ENCODE measurements at places on chromosomes 7 and 10.
A peak's percentile ranks its signal among the peaks of the same experiment; 100 is the strongest.

DNA sequence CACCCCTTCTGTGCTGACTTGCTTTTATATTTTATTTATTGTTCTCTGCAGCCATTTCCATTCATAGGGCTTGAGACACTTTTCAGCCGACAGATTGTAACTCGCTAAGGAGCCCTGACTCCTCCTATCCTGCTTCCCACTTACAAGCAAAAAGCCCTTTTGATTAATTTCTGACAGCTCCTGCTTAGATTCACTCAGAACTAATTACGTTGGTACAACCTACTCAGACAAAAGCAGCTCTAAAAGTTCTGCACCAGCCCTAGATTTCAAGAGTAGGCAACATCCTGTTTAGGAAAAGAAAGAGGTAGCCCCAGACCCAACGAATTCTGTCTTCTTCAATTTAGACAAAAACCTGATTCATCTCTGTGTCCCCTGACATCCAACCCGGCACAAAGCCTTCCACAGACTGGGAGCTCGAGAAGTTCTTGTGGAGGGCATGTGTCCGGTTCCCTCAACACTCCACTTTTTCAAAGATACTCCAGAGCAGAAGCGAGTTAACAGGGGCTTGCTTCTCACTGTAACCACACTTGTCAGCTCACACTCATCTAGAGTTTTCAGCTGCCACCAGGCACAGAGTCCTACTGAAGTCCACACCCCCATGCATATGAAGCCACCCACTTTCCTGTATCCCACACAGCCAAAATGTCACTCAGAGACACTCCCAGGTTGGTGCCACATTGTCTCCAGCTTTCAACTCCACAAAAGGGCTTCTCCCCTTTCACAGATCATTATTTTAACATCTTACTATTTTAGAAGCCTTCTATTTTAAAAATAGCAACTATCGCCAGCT lies 113.6 kb upstream of the NFE2L3 start:
- no peak for DNase-seq

- DNase-seq: no peak
These were observed 390.4 kb downstream of the CALN1 start for GRCh38 chr7:72021716-72022115.

DNA sequence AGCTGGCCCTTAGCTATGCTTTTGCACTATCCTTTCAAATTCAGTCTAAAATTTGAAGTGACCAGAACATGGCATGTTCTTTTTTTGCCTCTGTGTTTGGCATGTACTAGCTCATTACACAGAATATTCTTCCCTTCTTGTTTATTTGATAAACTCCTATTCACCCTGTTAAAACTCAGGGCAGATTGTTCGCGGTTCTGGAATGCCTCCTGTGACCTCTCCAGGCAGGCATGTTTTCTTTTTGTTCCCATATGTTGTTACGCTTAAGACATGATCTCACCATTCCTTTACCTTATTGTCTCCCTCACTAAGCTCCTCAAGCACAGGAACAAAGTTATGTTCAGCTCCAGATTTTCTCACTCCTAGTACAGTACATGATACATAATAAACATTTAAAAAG lies 181.7 kb downstream of the CCSER2 start:
- peak; percentile 87 for DNase-seq

DNA sequence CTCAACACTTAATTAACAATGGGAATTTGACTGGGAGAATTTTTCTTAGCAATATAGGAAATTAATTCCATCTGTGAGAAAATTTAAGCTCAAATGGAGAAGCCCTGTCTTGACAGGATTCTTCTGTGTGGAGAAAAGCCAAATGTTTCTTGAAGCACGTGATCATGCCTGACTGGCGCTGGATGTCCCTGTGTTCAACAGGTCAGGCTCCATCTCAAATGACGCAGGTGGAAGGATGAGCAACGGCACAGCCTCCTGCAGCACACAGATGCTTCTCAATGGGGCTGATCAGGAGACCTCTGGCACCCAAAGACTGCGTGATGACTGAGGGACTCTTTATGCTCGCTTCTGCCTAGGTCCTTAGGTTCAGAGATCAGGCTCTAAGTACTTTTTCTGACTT lies 143.8 kb downstream of the RSU1 start:
- DNase-seq: no peak

DNA sequence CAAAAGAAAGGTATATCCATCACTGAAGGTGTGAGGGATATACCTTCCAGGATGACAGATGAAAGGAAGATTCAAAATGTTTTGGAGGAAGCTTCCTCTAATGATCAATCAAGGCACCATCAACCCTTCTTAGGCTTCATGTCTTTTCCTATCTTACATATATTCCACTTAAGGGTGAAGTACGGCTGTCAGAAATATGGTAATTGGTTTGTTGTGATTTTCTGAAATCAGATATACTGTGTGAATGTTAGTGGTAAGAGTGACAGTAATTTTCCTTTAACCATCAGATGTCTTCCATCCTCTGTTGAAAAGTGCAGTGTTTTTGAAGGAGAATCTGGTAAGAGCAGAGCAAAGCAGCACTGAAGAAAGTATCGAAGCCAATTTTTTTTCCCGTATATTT lies 2.8 kb upstream of the MRPS33 start:
- DNase-seq: no peak

GRCh38 chr7:132537456-132538145 lies 38.7 kb downstream of the PLXNA4 start:
- DNase-seq: no peak

DNA sequence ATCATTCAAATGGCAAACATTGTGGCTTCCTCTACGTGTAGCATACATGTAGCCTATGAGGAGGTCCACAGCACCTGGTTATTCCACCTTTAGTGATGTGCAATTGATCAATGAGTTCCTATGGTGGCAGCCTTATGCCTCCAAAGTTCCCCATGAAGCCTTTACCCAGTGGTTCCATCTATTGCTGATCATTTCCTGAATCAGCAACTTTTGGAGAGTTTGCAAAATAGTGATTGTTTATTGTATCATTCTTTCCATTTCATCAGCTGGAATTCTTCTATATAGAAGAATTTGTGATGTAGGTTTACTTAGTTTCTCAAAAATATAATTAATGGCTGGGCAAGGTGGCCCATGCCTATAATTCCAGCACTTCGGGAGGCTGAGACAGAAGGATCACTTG lies 380.2 kb upstream of the MKI67 start:
- no peak for DNase-seq

DNA sequence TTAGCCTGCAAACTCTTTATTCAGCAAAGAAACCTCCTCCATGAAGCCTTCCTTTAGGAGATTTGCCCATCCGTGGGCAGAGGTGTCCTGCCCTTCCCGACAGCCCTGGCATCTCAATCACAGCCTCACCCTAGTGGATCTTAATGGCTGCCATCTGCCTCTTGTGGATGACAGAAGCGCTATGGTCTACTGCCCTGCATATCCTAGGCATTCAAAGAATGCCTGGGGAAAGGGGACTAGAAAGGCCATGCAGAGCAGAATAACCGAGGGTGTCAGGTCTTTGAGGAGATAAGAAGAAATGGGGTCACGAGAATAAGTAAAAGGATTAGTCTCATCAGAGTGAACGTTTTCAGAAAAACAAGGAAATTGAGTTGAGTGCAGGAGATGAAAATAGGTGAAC lies 57.7 kb upstream of the SPOCK2 start:
- DNase-seq: no peak

Data from fibroblast of skin of back (primary cell).